ENCODE measurements at places on chromosomes 11 and 22.

DNA sequence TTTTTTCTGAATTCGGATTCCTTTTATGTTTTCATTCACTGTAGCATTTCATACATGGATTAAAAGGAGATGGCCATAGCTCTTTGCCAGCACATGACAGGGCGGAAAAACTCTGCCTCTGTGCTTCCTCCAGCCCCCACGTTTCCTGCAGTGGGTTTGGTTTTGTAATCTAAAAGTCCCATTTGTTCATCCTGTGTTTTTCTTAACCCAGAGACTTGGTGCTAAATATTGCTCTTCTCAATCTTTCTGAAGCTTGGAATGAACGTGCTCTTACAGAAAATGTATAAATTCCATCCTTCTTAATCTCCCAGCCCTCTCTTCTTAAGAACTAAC, 89.9 kb downstream of the PPP6R3 start:
- DNase-seq = no peak

GRCh38 chr22:28833276-28833923, 33.0 kb upstream of the XBP1 start:
- no peak for DNase-seq

GRCh38 chr22:20671409-20672081, 102.4 kb upstream of the SERPIND1 start:
- no peak for DNase-seq

DNA sequence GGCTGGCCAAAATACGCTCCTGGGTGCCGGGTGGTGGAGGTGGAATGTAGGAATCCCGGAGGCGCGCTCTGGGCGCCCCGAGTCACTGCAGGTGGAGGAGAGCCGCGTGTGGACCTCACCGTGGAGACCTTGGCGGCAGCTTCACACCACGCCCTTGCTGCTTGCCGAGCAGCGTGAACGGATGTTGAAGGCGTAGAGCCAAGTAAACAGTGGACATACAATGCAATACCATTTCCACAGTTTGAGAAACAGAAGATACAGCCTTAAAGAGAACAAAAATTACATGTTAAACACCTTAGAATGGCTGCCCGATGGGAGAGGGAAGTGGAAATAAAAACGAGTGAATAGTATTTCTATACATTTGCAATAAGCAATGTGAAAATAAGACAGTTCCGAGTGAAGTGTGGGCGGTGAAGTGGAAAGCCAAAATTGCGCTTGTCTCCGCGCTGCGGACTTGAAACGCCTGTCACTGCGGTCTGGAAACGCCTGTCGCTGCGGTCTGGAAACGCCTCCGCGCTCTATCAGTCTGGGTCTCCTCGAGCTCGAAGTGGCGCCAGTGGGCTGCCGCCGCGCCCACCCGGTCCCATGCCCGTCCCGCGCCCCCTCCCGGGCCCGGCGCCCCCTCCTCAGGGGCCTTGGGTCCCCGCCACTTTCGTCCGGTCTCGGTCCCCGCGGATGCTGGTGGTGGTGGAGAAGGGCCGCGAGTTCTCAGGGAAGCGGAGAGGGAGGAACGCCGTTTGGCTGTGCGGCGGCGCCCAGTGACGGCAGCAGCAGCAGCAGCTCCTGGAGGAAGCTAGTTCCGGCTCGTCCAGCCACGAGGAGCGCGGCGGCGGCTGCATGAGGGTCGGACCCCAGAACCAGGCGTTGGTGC, 1.6 kb downstream of the NCR3LG1 start:
- peak; percentile 50 for DNase-seq

DNA sequence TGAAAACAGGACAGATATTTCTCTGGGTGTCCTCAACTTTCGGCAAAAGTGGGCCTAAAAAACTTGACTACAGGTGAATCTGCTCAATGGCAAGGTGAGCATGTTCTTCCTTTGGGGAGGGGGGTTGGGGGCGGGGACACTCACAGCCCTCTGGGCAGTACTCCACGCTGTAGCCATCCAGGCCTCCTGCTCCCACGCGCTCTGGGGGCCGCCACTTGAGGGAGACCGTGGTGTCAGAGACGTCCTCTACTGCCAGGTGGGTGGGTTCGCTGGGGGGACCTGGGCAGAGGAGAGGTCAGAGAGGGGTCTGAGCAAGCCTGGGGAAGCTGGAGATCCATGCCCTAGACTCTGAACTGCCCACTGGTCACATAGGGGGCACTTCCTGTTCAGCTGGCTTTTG, 16.8 kb downstream of the MYBPC3 start:
- no peak for DNase-seq

DNA sequence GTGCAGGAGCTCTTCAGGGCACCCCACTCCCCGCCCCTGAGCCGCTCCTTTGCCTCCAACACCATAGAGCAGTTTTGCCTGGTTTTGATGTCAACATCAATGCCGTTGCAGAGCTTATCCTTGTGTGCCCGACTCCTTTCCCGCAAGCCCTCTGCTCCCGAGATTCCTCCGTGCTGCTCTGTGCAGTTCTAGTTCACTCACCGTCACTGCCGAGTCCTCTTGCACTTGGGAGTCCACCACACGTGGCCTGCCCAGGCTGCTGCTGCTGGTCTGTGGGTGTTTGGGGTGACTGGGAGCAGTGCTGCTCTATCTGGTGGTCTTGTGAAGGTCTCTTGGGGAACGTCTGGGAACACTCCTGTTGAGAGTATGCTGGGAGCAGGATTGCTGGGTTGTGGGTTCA, 63.8 kb upstream of the ANO1 start:
- DNase-seq = no peak

GRCh38 chr11:116342148-116342547, 430.6 kb downstream of the BUD13 start:
- DNase-seq = no peak

DNA sequence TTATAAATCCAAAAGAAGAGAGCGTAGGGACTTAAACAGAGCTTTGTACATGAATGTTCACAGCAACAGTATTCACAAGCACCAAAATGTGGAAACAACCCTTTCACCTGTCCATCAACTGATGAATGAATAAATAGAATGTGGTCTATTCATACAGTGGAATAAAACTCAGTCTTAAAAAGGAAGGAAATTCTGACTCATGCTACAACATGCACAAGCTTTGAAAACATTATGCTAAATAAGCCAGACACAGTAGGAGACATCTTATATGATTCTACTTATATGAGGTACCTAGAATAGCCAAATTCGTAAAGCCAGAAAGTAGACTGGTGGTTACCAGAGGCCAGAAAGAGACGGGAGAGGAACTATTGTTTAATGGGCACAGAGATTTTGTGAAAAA, 74.3 kb downstream of the SHANK2 start:
- DNase-seq = no peak

- no peak for DNase-seq
Measured at GRCh38 chr11:128323381-128323780, 264.0 kb downstream of the ETS1 start.

DNA sequence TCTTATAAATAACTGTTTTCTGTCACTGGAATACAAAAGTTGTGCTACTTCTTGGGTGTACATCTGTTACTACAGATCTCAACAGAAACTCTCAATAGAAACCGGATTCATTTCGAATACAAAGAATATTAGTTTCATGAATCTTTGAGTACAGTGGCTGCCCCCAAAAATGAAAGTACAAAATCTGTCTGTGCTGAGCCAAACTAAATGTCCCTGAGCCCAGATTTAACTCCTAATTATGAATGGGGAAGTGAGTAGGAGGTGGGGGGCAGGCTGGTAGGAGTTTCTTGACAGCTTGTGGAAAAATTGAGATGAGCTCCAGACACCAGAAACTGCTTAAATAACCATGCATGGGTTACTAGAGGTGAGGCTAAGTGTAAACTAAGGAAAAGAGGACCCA, 41.6 kb downstream of the PITPNB start:
- no peak for DNase-seq

GRCh38 chr22:44878483-44879300, 126.3 kb downstream of the ARHGAP8 start:
- no peak for DNase-seq

DNA sequence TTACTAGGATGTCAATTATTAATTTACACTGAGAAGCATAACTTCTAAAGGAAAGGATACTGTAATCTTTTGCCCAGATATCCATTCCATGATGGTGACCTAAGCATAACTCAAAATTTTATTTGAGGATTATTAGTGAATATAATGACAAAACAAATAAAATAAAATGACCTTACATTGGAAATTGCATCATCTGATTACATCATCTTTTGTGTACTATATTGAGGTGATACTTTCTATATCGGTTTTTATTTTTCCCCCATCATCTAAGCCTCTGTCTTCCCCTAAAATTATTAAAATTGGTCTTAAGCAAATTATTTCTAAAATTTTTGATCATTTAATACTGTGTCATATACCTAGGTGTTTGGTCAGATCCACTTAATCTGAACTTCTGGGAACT, 150.1 kb upstream of the CTSC start:
- DNase-seq = no peak

- DNase-seq = no peak
Measured at GRCh38 chr11:122690801-122691548, 35.5 kb downstream of the UBASH3B start.

GRCh38 chr11:47982616-47983015, 2.3 kb downstream of the PTPRJ start:
- no peak for DNase-seq

- DNase-seq = no peak
Measured at GRCh38 chr11:2669634-2670469, 29.9 kb downstream of the KCNQ1OT1 start.

DNA sequence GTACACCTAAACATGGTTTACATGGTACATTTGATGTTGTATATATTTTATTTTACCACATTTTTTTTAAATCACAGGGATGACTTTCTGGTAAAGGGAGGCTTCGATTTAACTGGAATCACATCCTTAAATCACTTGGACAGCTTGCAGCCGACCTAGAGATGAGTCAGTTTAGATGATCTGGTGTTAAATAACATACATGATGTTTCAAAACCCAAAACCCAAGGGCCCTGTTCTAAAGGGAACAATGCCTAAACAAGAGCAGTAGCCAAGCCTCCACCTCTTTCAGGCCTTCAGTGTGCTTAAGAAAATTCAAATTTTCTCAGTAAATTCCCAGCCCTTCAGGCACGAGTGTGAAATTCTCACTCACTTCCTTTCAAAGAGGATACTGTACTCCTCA, 108.8 kb downstream of the WT1 start:
- DNase-seq = no peak

- DNase-seq = no peak
Measured at GRCh38 chr11:294780-295179, 4.5 kb downstream of the IFITM5 start.

DNA sequence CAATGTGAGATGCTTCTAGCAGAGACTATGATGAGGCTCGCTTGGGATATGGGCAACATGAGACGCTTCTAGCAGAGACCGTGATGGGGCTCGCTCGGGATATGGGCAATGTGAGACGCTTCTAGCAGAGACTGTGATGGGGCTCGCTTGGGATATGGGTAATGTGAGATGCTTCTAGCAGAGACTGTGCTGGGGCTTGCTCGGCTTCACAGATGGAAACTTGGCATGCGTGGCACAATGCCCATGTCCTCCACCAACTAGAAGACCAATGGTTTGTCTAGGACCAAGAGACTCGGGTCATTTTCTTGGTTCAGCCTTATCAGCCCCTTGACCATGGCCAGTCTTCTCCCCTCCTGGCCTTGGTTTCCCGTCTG, 7.1 kb downstream of the MYEOV start:
- DNase-seq = no peak

GRCh38 chr22:38953577-38954413, 3.6 kb upstream of the APOBEC3A start:
- no peak for DNase-seq

- no peak for DNase-seq
Measured at GRCh38 chr11:107655602-107656001, 56.3 kb downstream of the SLN start.

DNA sequence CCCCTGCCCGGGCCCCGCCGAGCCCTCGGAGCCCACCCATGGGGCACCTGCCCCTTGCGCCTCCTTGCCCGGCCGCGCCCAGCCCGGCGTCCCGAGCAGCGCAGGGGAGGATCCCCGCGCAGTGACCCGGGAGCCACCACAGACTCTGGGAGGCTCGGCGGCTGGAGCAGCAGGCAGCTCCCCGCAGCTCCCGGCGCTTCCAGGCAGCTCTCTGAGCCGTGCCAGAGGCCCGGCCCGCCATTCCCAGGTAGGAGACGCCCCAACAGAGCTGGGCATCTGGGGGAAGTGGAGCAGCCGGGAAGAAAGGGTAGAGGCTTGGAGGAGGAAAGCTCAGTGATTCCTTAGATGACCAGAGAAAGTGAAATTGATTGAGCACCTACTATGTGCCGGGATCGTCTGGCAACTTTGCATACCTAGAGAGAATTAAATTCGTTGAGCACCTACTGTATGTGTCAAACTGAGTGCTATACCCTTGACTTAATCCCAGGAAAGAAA, 670 bp downstream of the RASD2 start:
- DNase-seq = no peak

- DNase-seq = no peak
Measured at GRCh38 chr22:48856308-48856615, 971.4 kb downstream of the BRD1 start.

GRCh38 chr11:69299023-69299461, 5.1 kb downstream of the MYEOV start:
- DNase-seq = no peak

GRCh38 chr11:1102221-1102971, 27.7 kb downstream of the MUC2 start:
- no peak for DNase-seq

DNA sequence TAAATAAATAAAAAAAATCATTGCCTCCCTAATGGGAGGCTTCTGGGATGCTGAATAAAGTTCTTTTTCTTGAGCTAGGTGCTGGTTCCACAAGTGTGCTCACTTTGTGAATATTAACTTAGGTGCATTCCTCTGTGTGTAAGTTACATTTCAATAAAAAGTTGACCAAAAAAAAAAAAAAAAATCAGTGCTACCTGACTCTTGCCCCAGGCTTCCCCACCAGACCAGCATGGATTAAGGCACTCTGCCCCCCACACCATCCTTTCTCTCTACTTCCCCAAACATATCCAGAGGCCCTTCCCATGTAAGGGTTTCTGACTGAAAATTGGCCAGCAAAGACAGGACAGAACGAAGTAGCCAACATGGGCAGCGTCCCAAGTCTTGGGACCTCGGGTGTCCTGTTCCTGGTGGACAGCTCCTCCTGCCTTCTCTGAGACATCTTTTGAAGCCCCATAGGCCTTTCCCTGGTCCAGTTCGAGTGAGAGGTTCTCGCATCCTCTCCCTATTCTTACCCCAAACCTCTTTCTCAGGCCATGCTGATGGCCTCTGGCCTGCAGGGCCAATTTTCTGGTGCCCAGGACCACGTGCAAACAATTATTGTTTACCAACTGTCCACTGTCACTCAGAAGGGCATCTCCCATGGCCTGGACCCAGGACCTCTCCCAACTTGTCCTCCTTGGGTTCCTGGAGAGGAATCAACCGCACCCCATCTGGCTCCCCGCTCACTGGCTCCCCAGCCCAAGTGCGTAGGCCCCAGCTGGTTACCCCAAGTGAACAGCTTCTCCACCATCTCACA, 14.9 kb upstream of the KCTD14 start:
- DNase-seq = no peak

DNA sequence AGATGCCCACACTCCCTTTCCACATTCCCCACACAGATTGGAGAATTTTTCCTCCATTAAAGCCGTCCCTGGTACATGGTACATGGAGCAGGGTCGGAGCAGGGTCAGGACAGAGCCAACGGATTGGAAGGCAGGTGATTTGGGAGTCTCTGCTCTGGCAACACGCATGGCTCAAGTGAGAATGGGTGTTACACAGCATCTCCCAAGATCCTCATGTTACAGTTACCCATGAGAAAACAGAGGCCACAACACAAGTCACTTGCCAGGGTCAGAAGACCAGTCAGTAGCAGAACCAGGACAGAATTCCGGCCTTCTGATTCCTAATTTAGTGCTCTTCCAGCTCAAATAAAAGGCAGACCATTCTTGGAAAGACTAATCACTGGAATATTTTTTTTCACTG, 7.7 kb upstream of the F2 start:
- DNase-seq = no peak

- DNase-seq = peak; percentile 68
Measured at GRCh38 chr11:100876815-100877520, 189.9 kb downstream of the ARHGAP42 start.
